ENCODE measurements at places on chromosomes 6 and 20. TPM values are rescaled to one million over a fixed set of nuclear protein-coding genes. Genes with fewer than 3 reads are reported as not detected.

- no peak for DNase-seq
Measured at GRCh38 chr6:10886691-10887502, at the start of gene SYCP2L. Gene SYCP2L (plus strand): TSS chr6:10887052. CDS start chr6:10887127, 75 bp downstream.

DNA sequence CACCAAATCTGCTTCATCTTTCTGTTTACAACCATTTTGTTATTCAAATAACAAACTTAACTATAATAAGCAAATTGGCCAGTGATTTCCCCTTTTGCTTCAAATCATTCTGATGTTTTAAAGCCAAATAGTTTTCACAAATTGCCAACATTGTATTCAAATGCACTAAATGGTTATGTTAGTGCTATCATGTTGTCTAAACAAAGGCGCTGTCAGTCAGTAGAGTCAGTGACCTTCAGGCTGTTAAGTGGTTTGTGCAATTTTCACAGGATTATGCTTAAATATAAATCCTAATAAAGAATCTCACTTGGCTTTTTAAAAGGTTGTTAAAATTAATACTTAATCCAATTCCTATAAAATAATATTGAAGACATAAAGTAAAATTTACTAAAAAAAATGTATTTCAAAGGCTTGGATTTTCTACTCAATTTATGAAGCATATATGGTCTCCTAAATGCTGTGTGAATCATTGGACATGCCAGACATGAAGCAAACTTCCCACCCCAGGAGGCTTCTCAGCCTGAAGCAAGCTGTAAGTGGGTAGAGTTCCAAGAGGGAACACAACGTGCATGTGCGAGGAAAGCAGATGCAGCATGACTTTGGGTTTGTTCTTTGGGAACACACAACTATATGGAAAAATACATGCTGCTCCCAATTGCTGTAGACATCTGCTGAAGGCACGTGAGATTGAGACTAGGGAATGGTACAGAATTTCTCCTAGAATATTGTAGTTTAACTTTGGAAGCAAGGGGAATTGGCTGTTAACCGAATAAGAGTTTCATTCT is 54.9 kb downstream of the RSPO3 start:
- DNase-seq = no peak

DNA sequence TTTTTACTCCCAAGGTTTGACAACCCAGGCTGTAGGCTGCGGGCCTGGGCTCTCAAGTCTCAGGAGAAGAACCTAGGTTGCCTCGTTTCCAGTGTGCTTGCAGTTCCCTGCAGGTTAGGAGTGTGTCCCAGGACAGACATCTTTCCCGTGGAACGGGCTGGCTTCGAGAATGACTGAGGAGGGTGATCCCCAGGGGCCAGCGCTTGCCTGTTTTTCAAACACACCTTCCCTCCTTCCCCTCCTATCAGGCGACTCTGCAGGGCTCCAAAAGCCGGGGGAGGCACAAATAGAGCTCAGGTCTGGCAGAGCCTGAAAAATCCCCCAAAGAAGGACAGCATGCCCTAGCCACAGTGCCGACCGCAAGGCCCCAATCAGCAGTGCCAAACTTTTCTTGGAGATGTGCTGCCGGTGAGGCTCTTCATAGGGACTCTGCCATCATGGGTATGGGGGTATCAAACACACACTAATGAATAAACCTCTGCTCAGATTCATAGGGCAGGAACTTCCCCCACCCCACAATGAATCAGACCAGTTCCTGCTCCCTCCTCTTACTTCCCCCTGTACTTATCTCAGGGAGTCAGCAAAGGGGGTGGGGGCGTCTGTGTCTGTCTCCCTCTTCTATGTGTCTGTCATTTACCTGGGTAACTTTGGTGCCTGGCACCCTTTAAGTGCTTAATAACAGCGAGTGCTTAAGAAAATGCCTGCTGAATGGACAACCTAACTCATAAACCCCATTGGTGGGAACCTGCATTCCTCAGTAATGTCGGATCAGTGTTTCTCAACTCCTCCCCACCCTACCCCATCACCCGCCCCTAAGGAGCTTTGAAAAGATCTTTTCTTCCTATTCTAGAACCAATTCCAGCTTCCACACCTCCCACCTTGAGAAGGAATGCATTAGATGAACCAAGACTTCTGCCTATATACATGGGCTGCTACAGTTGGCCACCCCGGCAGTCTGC is 1.6 kb downstream of the KCNG1 start:
- DNase-seq = no peak

GRCh38 chr6:44664716-44665115 is 277.2 kb downstream of the CDC5L start:
- DNase-seq = no peak

- DNase-seq = no peak
Measured at GRCh38 chr20:57788936-57789613, 79.3 kb upstream of the PMEPA1 start.

The ZSCAN23 gene
- total RNA-seq = 5.6 TPM

The ARG1 gene
- total RNA-seq = 0.29 TPM

DNA sequence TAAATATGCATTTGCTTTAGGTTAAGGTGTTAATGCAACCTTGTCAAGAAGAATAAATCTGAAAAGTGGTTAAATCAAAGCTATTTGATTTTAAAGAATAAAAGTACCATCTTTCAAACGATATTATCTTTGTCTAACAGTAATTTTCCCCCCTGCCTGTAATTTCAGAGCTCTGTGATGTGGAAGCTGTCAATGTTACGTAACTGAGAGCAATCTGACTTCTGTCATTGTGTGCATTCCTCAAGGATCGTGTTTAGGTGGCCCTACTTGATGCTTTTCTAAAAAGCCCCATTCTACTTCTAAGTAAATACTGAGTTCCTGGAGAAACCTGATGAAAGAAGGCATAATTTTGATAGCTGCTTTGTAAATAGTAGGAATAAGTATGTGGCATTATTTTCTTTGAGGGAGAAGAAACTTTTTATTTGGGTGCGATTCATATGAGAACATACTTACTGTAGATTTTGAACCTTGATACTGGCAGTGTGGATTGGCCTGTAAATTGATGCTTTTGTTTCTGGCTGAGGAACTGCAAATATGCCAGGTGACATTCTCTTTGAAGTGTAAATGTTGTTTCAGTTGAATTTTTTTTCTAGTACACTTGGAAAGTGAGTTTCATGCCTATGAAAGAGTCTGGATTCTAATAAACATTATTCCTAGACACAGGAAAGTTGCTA is 529.6 kb upstream of the FLRT3 start:
- DNase-seq = no peak

The MDN1 gene
- 38.0 TPM for total RNA-seq

- DNase-seq = no peak
Measured at GRCh38 chr6:138290423-138290962, 72.2 kb upstream of the PBOV1 start.

GRCh38 chr6:139531148-139532115 is 157.0 kb upstream of the CITED2 start:
- no peak for DNase-seq

DNA sequence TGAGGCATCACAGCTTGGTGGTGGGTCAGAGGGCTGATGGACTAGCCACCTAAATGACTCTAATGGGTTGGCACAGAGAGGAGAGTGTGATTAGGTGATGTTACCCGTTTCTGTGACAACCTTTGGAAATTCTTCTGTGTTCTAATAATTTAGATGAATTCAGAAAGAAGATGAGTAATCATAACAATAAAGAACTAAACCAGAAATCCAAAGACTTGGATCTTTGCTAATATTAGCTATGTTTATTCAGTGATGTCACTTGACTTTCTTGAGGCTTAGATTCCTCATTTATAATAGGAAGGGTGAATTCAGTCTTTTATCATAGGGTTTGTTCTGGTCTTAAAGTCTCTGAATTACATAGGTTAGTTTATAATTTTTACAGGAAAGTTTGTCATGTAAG is 19.9 kb downstream of the CRYBG1 start:
- DNase-seq = no peak

DNA sequence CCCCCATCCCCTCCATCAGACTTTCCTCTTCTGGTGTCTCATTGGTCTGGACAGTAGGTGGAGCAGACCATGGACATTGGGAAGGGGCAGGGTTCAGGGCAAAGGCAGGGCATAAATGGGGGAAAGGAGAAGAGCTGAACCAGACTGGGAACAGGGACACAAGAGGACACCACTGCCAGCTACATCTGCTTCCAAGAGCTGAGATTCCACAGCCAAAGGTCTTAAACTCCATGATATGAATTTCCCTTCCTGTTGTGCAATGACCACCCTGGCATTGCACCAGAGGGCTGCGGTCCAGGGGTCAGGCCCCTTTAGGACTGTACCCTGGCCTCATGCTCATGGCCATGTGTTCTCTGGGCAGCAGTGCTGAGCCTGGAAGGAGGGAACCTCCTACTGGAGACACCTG is 137.9 kb downstream of the MAFB start:
- no peak for DNase-seq
